ENCODE measurements at places on chromosomes 12 and 14.

- no peak for DNase-seq
Measured at GRCh38 chr12:68468036-68468435, 135.9 kb upstream of the MDM1 start.

- DNase-seq = no peak
Measured at GRCh38 chr14:58730792-58731464, 93.2 kb downstream of the DACT1 start.

DNA sequence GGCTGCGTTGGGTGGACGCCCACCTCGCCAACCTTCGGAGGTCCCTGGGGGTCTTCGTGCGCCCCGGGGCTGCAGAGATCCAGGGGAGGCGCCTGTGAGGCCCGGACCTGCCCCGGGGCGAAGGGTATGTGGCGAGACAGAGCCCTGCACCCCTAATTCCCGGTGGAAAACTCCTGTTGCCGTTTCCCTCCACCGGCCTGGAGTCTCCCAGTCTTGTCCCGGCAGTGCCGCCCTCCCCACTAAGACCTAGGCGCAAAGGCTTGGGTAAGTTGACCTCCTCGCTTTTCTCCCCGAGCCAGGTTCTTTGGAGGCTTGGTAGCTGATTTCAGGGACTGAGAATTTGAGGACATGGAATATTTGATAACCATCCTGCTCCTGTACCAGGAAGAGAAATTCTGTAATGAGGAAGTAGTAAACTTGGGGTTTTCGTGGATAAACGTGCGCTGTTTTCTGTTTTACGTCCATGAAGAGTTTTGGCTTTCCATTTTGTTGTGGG lies 530 bp downstream of the APAF1 start:
- no peak for DNase-seq

- no peak for DNase-seq
Measured at GRCh38 chr12:32211900-32212156, 105.2 kb downstream of the BICD1 start.

- DNase-seq = no peak
Measured at GRCh38 chr12:41103614-41104013, 84.5 kb upstream of the PDZRN4 start.

DNA sequence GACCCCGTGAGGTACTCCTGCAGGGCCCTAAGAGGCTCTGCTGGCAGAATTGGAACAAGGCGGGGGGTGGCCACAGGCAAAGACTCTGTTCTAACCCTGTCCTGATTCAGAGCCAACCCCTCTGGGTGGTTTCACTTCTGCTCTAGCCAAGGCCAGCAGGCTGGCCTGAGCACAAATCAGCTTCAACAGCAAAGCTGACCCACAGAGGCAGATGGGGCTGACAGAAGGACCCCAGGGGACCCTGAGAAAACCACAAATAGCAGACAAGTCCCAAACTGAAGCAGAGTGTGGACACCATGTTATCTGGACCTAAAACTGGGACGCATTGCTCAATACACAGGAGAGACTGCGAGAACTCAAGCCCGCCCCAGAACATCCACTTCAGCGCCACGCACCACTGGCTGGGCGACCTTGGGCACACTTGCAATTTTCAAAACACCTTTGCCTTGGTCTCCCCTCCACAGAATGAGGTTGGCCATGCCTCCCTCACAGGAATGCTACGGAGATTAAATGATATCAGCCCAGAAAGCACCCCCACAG lies 76.4 kb upstream of the DICER1 start:
- no peak for DNase-seq

DNA sequence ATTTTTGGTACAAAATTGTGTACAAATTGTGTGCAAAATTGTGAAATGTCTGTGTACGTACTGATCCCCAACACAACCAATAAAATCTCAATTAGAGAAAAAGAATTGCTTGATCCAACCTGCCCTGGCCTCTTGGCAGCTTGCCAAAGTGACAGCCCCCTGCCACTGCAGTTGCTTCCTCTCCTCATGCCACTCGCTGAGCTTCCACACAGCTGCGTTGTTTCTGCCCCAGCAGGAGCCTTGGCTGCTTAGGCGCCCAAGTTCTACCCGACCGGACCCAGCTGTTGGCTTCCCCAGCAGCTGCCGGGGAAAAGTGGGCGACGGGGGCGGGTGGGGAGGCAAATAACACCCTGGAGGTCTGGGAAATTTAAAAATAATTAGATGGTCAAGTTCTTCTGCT lies 171.8 kb upstream of the ATF7IP start:
- no peak for DNase-seq

- DNase-seq = no peak
Measured at GRCh38 chr12:117679776-117680175, 289.0 kb downstream of the KSR2 start.

- no peak for DNase-seq
Measured at GRCh38 chr12:82174383-82174782, 183.8 kb downstream of the CCDC59 start.
